ENCODE measurements at places on chromosomes 13 and 19.

DNA sequence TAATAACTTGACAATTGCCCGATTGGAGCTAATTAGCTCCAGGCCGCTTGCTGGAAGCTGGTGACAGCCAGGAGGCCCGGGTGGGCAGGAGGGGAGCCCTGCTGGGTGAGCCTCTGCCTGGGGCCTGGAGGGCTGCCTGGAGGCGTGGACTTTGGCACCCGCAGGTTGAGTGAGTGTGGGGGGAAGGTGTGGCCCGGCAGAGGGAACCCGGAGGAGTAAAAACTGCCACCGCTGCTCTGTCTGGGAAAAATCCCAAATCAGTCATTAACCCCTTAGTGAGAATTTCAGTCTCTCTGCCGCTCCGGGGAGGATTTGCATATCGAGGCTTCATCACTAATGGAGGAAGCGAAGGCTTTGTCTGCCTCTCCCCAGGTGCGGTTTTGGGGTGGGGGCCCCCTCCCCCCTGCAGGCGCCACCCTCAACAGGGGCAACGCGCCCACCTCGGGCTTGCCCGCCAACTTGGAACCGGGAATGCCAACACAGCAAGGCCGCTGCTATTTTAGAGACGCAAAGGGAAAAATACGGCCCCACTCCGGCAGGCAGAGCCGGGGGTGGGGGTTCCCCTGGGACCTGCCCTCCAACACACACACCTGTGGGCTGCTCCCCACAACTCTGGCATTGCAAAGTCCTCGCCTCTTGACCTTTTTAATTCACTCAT is 6.2 kb downstream of the EFNA2 start:
- no peak for DNase-seq

DNA sequence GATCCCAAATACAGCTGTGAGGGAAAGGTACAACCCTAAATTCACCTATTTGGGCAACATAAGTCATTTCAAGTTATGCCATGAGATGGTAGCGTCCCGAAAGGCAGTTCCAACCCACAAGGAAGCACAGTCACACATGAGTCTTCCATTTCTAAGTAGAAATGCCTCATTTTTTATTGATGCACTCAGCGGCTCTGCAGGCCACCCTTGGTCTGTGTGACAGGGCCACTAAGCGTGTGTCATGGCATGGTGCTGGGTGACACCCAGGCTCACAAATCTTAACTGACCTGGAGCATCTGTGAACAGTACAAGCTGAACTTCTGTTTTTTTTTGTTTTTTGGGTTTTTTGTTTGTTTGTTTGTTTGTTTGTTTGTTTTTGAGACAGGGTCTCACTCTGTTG is 15.1 kb downstream of the RAB20 start:
- no peak for DNase-seq

DNA sequence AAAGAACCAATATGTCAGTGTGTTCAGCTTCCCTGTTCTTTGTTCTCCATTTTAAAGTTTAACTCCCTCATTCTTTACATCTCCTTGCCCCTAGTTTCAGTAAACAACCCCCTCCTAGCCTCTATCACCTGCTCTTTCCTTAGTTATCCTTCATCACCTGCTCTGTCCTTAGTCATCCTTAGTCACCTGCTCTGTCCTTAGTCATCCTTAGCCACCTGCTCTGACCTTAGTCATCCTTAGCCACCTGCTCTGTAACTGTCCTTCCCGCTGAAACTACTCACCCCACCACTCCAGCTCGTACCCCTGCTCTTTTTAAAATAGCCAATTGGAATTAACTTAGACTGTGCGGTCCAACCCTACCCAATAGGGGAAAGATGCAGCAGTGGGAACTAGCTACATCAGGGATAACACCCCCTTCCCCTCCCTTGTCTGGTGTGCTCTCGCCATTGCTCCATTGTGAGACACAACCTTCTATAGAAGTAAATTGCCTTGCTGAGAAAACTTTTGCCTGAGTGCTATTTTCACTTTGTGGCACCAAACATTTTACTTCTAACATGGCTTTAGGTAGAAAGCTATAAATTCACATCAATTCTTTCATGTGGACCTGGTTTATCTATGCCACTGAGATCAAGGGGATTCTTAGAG is 16.2 kb downstream of the EDNRB start:
- DNase-seq = no peak

DNA sequence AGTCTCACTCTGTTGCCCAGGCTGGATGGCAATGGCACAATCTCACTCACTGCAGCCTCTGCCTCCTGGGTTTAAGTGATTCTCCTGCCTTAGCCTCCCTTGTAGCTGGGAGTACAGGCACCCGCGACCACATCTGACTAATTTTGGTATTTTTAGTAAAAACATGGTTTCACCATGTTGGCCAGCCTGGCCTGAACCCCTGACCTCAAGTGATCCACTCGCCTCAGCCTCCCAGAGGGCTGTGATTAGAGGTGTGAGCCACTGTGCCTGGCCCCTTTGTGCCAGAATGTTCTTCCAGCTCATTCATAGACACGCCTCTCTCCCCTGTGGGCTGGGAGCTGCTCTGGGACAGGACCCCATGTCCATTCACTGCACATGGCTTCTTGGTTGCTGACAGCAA is 9.1 kb downstream of the MYDGF start:
- peak; percentile 52 for DNase-seq

DNA sequence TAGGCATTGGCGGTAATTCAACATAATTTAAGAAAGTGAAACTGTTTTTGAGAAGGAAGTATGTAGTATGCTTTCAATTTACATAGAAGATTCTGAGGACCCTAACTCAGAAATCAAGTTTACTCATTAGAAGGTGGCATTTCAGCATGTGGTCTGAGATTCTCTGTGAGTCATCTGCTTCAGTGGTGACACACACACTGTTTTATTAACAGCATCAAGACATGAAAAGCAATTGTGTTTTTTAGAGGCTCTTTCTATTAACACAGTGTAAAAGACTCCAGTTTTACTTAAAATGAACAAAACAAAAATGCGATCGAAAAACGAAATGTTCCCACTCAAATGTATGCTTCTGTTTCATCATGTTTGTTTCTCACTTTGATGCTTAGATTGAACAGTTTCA is 802.1 kb upstream of the SLITRK6 start:
- peak; percentile 19 for DNase-seq

- DNase-seq = no peak
These were observed 5.5 kb upstream of the PDE4C start for GRCh38 chr19:18231775-18232174.

DNA sequence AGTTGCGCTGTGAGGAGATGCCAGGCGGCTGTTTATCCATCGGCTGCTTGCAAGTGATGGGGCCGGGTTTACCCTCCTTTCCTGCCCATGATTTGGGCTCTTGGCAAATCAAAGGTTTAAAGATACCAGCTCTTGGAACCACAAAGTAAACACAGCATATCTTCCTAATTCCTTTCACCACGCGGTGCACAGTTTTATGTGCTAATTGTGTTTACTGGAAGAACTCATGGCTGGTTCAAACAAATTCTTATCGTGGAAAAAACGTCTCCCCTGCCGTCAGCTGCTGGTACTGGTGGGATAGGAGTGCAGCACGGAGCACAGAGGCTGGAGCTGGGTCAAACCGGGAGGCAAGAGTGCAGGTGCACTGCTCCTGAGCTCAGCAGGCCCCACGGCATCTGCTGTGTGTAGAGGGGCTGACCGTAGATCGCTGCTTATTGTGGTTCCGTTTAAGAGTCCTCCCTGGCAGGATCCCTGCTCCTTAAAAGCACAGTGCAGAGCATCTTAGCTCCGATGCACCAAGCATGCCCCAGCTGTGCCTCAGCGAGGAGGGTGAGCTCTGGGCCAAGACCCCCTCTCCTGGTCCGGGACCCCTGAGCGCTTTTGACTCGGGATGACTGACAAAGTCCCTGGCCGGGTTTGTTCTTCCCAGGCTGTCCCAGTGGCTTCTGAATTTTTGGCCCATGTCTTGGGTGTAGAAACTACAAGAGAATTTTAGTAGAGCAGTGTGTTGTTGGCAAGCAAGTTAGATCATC is 51.3 kb upstream of the GAS6 start:
- no peak for DNase-seq

DNA sequence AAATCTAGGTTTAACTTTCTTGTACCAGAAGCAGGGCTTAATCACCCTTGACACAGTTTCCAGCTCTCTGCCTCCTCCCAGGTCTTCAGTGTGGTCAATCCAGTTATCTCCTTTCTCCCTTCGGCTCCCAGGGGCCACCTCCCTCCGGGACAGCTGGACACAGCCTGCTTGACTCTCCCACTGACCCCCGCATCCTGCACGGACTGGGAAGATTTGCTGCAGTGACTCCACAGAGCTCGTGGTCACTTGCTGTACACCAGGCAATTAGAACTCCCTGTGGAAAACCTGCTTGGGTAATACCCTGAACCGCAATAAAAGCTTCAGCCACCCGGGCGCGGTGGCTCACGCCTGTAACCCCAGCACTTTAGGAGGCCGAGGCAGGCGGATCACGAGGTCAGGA is 116.5 kb downstream of the NUFIP1 start:
- DNase-seq = no peak

GRCh38 chr13:98254513-98254912 is 77.4 kb upstream of the RNF113B start:
- DNase-seq = peak; percentile 84

Measured in fibroblast of mammary gland (primary cell).